ENCODE measurements at places on chromosomes 16 and 17.

- no peak for DNase-seq
These were observed 23.3 kb upstream of the SUPT4H1 start for GRCh38 chr17:58375256-58375655.

- DNase-seq: no peak
These were observed 42.0 kb downstream of the MGAT5B start for GRCh38 chr17:76909971-76910760.

DNA sequence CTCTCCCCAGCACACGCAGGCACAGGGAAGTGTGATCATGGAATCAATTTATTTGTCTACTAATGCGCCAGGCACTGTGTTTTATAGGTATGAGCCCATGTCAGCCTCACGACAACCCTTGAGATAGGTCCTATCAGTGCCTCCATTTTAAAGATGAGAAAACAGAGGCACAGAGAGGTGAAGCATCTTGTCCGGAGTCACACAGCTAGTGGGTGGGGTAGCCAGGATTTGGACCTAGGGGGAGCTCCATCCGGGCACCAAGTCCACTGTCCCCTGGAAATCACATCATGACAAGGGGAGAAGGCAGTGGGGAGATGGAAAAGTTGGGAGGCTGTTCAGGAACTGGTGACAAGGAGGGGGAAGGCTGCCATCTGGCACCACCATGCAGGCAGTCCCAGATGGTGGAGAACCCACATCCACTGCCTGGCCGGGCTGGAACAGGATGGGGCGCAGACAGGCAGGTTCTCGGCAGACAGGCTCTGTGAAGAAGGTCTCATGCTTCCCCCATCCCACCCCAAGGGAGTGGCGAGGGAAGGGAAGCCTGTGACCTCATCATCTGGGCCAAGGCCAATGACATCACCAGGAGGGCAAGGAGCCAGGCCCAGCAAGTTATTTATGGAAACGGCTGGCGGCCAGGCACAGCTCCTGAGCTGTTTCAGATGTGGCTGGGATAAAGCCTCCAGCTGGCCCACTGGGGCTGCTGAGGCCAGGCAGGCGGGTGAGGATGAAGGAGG, 126.0 kb upstream of the SDK2 start:
- DNase-seq: no peak

DNA sequence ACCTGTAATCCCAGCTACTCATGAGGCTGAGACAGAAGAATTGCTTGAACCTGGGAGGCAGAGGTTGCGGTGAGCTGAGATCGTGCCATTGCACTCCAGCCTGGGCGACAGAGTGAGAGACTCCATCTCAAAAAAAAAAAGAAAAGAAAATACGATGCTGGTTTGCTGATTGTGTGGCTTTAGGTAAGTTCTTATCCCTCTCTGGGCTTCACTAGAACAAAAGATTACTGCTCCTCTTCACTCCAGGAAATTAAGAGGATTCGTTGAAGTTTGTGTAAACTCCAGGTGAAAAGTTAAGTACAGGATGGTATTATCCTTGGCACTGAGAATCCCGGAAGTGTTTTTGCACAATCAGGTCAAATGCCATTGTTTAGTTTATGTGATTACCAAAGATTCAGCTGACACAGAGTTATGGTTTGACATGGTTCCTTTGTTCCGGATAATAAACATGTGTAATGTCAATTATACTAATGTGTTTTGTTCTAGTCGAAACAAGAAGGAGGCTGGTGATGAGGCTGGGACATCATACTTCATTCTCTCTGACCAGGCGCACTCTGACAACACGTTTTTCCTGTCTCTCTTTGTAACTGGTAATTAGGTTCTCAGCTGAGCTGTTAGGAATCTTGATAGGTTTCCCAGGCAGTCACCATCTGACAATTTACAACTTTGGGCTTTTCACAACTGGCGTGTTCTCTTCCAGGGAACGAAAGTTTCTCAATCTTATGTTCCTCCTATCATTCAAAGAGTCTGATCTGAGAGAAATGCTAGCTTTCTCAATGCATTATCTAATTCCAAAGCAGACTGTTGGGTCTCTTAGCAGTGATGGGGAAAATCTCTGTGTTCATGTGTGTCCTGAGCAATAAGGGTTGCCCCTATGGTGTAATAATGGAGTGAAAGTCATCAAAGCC, 10.8 kb upstream of the TAOK1 start:
- no peak for DNase-seq

DNA sequence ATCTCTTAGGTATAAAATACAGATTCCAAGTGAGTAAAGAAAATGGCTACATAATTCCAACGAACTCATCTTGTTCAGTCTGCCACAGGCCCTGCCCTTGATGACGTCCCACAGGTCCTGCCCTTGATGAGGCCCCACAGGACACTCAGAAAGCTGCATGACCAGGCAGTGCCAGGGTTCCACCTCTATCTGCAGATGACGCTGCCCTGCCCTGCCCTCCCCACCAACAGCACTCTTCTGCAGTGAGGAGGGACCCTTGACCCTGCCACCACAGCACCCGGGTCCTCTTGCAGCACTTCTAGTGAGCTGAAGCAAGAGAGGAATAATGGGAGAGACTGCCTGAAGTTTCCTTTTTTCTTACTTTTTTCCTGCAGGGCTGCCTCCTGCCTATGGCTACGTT, 118.4 kb downstream of the VPS53 start:
- no peak for DNase-seq

GRCh38 chr17:57744195-57745170, 616 bp downstream of the CCDC182 start:
- no peak for DNase-seq

- DNase-seq: no peak
These were observed 80.0 kb upstream of the HNF1B start for GRCh38 chr17:37824534-37825485.

DNA sequence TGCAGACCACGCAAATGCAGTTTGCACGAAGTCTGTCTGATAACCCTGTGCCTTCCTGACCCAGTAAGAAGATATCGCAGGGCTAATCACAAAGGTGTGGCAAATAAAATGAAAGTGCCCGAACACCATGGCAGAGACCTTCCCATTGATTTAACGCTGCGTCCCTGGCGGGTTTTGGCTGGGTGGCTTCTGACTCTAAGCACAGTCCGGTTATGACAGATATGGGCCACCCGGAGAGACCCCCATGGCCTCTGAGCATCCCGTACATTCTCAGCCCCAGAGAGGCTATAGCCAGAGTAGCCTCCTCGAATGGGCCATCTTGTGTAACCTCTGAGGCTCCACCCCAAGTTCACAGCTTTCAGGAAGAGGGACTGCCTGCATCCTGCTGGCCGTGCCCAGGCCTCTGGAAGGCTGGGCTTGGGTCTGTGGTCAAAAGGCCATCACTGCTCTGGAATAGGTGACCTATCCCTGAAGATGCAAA, 5.5 kb downstream of the FOXC2 start:
- DNase-seq: no peak

GRCh38 chr17:48330421-48330820, 99.6 kb downstream of the SKAP1 start:
- DNase-seq: no peak

GRCh38 chr16:68083861-68084503, 1.2 kb upstream of the NFATC3 start:
- no peak for DNase-seq

- no peak for DNase-seq
These were observed 113.2 kb downstream of the PRKCA start for GRCh38 chr17:66415366-66416206.

DNA sequence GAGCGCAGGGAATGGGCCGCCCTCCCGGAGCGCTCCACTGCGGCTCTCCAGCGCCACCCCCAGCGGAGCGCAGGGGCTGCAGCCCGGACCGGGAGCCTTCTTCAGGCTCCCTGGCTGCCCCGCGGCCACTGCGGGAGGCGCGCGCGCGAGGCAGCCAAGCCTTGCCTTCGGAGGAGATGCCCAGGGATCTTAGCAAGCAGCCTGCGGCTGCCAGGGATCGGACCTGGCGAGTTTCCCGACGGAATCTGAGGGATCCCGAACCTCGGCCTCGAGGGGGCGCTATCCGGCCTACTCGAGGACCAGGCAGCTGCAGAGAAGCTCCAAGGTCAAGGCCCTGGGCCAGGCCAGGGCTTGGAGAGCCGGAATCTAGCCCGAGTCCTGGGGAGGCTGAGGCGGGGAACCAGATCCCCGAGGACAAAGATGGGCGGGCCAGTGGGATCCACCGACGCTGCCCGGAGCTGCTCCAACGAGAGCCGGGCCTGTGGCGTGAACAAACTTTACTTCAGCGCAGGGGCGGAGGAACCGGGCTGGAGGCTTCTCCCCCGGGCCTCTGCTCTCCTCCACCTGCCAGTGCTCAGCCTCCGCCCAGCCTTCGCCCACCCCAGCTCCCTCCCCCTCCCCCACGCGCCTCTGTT, at the start of gene IRX6:
Gene IRX6, plus strand, starts transcription at position 567 of the 635 bp plus-strand sequence. CDS start 889 bp downstream, outside the sequence.
- no peak for DNase-seq

DNA sequence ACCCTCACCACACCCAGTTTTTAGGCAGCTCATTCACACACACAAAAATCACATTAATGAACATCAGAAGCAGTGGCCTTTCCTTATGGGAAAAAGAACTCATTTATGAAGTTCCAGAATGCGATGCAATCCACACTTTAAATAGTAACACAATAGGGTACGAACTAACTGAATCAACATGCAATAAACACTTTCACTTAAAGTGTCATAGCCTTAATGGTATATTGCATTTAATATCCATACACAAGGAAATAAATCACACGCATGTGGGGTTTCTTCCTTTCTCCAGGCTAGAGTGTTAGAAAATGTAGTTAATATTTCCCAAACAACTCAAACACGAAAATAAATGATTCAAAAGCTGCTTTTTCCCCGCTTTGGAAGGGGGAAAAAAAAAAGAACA, 19.7 kb downstream of the ADCY9 start:
- no peak for DNase-seq

- DNase-seq: no peak
These were observed 46.6 kb upstream of the LCMT1 start for GRCh38 chr16:25064937-25065336.

GRCh38 chr16:56481468-56482122, 30.2 kb downstream of the OGFOD1 start:
- DNase-seq: no peak

DNA sequence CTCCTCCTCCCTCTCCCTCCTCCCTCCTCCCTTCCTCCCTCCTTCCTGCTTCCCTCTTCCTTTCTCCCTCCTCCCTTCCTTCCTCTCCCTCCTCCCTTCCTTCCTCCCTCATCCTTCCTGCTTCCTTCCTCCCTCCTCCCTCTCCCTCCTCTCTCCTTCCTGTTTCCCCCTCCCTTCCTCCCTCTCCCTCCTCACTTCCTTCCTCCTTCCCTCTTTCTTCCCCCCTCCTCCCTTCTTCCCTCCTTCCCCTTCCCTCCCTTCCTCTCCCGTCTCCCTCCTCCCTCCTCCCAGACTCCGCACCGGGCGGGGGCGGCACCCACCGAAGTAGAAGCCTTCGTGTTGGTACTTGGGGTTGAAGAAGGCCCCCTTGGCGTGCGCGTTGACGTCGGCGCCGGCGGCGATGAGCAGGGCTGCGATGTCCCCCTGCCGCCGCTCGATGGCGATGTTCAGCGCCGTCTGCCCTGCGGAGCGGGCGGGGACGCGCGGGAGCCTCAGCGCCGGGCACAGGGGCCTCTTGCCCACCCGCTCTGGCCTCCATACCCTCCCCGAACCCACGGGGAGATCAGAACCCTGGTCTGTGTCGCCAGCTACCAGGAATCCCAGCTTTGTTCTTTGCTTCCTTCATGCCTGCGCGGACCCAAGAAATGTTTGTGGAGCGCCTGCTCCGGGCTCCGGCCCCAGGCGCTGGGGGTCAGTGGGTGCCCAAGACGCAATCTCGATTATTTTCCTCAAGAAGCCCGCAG, 22.2 kb downstream of the TRPV3 start:
- DNase-seq: peak; percentile 18

- DNase-seq: no peak
These were observed 37.9 kb downstream of the GPATCH8 start for GRCh38 chr17:44465276-44465675.

- DNase-seq: no peak
These were observed 5.7 kb upstream of the LPO start for GRCh38 chr17:58232707-58233156.

DNA sequence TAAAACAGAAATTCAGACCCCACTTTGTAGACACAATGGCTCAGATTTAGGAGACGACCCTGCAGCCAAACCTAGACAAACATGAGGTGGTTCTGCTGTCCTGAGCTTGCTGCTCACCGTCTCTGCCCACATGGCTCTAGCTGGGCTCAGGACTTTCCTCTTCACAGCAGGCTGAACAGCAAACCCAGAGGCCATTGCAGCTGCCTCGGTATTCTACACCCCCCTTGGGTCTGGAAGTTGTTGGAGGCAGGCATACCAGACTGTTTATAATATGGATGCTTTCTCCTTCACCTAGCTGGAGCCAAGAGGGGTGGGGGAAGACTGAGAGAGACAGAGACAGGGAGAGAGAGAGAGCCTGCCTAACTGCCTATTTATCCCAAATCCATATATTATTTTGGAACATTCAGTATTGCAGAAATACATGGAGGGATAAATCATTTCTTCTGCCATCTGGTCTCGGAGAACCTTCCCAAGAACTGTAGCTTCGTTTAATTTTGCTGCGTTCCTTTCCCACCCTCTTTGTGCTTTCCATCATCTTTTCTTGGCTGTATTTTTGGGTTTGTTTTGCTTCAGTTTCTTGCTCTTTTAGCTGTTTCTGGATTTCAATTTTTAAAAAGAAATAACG, 628.2 kb upstream of the RBFOX1 start:
- no peak for DNase-seq

DNA sequence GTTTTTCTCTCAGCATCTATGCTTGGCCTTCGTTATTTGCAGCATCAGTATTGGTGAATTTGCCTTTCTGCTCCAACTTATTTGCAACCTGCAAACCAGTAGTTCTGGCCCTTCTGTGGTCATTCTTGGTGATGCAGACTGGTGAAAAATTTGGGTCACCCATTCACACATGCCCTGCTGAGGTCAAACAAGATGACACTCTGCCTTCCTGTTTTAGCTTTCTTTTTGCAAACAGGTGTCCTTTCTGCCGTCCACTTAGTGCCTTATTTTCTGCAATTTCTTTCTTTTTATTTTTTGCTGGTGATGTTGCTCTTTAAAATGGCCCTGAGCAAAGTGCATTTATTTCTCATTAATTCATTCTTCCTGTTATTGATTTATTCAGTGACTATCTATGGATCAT, 31.3 kb downstream of the PLCG2 start:
- no peak for DNase-seq

GRCh38 chr16:47847220-47847970, 308.4 kb downstream of the ABCC12 start:
- no peak for DNase-seq
